Cerebellar cortex (tissue), 1 donor: ENCODE measurements at places on chromosomes 11 and 22.

- DNase-seq = no peak
Observed at GRCh38 chr11:99268886-99269285, 248.1 kb downstream of the CNTN5 start.

DNA sequence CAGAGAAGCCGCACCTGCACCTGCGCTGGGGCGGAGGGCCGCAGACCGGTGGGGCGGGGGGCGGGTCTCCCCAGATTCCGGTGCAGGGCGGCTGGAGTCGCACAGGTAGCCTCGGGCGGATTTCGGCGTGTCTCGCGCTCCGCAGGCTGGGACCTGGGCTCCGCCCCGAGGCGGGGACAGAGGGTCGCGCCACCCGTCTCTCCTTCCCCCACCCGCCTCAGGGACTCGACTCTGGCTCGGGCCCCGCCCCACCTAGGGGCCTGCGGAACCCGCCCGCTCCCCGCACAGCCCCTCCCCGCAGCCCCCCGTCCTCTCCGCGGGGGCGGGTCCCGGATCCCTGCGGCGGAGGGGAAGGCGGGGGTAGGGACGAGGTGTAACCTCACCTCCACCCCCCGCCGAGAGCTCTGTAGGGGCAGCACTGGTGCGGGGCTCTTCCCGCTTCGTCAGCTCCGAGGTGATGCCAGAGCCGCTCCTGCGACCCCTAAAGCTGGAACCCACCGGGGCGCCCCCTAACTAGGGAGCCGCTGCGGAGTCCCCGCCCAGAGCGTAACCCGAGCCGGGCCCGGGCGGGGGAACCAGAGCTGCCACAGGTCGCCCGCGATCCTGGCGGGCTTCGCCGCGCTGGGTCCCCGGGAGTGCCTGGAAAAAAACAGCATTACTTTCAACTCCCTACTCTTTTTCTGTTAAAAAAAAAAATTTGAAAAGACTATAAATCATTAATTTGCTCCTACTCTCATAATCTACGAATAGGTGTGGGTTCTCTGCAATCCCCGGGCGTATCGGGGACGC is at the start of gene SLC29A2:
SLC29A2 (minus strand) TSS at position 134 of the 789 bp plus-strand sequence. CDS start 169 bp downstream, outside the sequence.
- DNase-seq = peak; percentile 76

GRCh38 chr11:131762346-131763110 is 392.1 kb downstream of the NTM start:
- peak; percentile 97 for DNase-seq

DNA sequence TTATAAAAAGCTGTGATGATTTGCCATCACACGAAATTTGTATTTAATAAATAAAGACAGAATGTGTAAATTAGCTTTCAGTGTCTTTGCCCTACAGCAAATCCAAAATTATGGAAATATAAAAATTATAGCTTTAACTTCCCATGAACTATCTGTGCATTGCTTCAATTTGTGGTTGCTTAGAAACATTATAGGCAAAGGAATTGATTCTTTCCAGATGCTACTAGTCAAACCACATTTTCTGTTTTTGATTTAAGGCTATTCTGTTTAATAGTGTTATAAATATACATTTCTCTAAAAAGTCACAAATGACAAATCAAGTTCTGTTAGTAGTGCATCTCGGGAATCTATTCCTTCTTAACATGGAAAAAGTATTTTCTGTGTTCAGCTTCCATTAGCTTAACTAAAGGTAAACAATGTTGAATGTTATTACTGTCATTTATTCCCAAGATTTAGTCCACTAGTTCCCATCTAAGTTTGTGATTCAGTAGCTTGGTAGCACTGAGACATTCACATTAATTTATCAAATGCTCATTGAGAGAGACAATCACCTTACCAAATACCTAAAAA is 1086.3 kb upstream of the CCDC90B start:
- DNase-seq = no peak

GRCh38 chr11:119496469-119496868 is 73.5 kb upstream of the THY1 start:
- DNase-seq = no peak

DNA sequence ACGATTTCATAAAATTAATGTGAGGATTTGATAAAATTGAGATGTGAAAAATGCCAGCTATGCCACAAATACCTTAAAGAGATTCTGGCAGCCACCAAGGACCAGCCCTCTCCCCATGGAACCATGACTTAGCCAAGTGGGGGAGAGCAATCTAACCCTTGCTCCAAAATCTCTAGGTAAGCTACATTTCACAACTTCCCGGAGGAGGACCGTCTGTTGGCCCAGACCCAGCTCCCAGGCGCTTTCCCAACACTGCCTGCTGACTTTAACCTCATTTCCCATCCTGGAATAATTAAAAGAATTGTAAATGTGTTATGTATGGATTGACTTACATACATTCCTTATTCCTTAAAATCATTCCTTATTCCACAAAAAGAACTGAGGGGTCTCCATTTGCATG is 47.5 kb upstream of the TENM4 start:
- no peak for DNase-seq

DNA sequence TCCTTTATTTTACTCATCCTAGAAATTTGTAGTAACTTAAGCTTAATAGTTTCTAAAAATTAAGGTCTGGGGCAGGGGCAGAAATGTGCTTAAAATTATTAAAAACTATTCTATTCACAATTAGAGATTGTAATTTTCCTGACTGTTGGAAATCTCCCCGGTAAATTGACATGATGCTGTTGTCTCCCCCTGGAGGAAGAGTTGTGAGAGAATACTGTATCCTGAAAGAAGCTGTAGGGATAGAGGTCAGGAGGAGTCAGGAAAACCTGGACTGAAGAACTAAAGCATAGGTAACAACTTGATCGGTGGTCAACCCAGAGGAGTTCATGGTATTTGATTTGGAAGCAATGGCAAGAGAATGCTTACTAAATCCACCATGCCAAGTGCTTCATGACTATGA is 16.2 kb upstream of the ESAM start:
- no peak for DNase-seq

DNA sequence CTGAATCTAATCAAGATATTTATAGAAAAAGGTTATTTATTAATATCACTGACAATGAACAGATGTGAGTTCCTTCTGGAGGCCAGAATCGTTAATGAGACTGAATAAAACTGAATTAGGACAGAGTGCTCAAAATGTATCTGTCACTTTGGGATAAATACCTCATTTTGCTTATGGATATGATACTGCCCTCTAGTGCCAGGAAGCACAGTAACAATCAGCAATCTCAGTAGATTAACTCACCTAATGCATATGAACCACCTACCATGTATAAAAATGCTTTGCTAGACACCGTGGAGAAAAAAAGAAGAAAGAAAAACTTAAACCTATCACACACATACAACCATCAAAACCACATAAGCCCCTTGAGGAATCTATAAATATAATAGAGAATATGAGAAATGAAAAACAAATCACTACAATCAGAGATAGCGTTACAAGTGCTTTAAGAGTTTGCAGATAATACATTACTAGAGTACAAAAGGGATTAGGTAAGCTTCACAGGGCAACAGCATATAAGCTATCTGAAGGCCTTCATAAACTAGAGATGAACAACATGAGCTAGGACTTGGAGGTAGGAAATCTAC is 117.4 kb downstream of the SGSM3 start:
- DNase-seq = peak; percentile 66

DNA sequence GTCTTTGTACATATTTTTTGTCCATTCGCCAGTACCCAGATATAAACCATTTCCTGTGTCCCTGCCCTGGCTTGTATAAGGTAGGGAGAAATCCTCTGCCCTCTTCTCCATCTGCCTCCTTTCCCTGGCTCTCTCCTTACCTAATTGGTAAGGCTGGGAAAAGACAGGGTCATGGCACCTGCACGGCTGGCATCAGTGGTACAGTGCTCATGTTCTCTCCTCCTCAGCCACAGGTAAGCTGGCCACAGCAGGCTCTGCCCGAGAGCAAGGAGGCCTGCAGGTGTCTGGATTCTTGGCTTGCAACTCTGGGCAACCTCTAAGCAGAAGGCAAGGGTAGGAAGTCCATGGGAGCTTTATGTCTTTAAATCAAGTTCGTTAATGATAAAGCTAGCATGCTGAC is 419.9 kb downstream of the BUD13 start:
- no peak for DNase-seq

GRCh38 chr22:44329179-44329796 is 16.5 kb upstream of the SHISAL1 start:
- no peak for DNase-seq

- DNase-seq = no peak
Observed at GRCh38 chr22:48624401-48624800, 1203.3 kb downstream of the BRD1 start.

- DNase-seq = no peak
Observed at GRCh38 chr22:34294986-34295385, 374.7 kb upstream of the LARGE1 start.

DNA sequence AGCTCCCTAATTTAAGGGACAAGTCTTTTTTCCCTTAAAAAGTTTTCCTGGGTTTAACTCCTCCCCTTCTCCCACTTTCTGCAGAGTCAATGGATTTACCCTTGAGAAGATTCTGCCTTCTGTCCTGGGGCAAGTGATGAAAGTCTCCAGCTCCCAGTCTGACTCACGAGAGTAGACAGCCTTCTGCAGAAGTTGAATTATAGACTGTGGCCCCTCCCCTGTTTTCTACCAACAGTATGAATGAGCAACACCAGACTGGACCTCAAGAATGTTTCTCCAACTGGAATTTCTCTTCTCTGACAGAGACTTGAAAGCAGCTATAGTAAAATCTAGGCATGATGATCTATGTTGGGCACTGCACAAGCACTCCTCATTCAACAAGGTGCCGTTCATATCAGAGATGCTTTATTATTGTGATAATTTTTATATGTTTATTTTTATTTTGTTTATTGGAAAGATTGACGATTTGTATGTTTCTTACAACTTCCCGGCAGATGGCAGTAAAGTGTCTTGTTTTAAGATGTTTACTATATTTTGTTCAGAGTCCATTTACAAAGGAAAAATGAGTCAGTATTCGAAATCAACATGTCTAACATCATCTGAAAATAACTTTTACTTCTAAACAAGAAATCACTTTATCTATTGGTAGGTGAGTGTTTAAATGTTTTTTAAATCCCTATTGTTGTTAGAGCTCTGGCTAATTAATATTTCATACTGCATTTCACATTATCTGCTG is 56.6 kb downstream of the LMO2 start:
- DNase-seq = peak; percentile 35

- peak; percentile 32 for DNase-seq
Observed at GRCh38 chr11:693415-693831, 1.6 kb downstream of the DEAF1 start.

DNA sequence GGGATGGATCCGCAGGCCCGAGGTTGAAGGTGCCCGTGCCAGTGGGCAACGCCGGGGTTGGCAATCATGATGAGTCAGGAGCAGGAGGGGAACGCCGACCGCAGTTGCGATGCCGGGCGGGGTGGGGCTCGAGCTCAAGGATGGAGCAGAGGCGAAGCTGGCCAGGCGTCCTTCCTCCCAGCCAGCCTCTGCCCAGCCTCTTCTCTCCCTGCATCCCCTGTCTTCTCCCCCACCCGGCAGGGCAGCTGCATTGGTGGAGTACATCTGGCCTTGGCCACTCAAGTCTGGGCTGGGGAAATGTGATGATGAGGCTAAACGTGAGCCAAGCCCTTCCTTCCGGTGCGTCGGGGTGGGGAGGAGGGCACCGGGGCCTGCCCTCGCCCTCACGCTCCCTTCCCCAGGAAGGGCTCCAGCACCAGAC is 3.9 kb downstream of the IFITM10 start:
- no peak for DNase-seq

DNA sequence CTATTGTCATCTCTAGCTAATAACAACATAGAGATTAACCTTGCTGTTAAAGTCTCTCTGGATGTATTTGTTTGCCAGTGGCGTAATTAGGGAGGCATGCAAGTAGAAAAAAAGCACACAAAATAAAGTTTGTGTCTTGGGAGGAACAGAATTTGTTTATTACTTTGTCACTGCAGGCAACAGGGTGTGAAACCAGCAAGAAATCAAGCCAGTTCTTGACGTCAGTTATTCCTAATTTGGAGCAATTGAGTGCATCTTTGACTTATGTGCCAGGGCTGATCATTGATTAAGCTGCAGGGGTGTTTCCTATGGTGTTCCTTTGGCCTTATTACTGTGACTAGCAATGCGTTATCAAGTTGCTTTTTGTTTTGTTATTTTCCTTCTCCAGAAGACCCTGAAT is 751.0 kb downstream of the KCNA4 start:
- no peak for DNase-seq

DNA sequence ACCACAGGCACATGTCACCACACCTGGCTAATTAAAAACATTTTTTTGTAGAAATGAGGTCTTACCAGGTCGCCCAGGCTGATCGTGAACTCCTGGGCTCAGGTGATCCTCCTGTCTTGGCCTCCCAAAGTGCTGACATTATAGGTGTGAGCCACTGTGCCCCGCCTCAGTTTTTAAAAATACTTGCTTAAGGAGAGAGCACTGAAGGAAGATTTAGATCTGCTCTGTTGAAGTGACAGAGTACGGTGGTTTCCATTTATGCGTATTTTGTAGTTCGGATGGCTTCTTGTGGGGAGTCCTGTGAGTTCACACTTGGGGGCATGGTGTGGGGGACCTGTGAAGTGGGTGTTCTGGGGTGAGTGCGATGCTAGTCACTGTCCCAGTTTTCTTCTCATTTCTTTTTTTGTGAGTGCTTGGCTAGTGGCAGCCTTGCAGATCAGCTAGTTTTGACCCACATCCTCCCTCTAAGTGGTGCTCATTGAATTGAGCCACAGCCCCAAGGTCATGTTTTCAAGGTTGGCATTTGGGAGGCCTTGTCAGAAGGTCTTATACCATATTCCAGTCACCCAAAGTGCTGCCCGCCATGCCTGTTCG is 31.5 kb downstream of the PTPRJ start:
- DNase-seq = no peak

- peak; percentile 76 for DNase-seq
Observed at GRCh38 chr11:47373876-47374719, 4.2 kb downstream of the SPI1 start.

GRCh38 chr11:76660533-76661305 is 9.8 kb downstream of the LRRC32 start:
- no peak for DNase-seq

- DNase-seq = peak; percentile 42
Observed at GRCh38 chr11:96187822-96188221, 155.2 kb downstream of the MAML2 start.

GRCh38 chr11:78220218-78221157 is 31.8 kb downstream of the USP35 start:
- no peak for DNase-seq
